Activated naive CD8-positive, alpha-beta T cell treated with anti-CD3 and anti-CD28 coated beads for 36 hours (primary cell): ENCODE measurements at places on chromosomes 2 and 18. TPM values are rescaled to one million over a fixed set of nuclear protein-coding genes. Genes with fewer than 3 reads are reported as not detected.

CXCR1 gene
- total RNA-seq = not detected

DLX1 gene
- not detected for total RNA-seq

TUBA3E gene
- total RNA-seq = not detected

GPR45 gene
- total RNA-seq = not detected

KLHL41 gene
- total RNA-seq = 0.20 TPM

GAREM2 gene
- 2.1 TPM for total RNA-seq

FHL2 gene
- total RNA-seq = 4.7 TPM
